ENCODE measurements at places on chromosomes 5 and 9.

DNA sequence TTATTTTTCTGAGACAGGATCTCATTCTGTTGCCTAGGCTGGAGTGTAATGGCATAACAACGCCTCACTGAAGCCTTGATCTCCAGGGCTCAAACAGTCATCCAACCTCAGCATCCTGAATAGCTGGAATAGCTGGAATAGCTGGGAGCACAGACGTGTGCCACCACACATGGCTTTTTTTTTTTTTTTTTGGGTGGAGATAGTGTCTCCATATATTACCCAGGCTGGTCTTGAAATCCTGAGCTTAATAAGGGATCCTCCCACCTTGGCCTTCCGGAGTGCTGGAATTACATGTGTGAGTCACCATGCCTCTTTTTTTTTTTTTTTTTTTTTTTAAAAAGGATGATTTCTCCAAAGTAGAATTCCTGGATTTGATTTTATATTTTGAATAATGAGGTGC lies 60.7 kb downstream of the NSD1 start:
- no peak overlapping the region for H3K27ac ChIP-seq
- no peak overlapping the region for H3K4me3 ChIP-seq
- peaks cover 50% of the 10 kb centered on the region for H3K36me3 ChIP-seq
- no peaks in the 10 kb centered on the region for H3K4me1 ChIP-seq
- DNase-seq, result no peak

DNA sequence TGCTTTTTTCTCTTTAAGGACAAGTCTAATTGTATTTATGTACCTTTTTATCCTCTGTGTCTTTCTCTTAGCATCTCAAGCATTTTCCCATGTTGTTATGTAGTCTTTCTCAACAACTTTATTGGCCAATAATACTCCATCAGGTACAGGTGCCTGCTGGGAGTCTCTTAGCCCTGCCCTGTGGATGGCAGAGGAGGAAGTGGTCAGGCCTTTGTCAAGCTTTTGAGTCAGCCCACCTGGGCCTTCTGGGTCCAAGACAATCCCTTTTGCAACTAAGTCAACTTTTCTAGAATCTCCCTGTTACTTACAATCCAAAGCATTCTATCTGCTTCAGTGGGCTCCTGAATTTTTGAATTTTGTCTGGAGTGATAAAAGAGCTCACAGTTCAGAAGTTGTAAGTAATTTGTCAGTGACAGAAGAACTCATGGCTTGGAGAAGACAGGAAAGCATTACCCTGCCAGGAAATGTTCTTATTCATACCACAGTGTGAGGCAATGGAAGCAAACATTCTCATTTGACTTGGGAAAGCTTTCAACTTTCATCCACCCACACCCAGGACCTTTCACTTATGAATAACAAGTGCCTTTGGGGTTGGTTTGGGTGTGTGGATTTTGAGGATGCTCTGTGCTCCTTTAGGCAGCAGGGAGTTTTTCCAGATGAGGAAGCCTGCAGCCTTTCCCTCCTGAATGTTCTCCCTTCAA lies 200.0 kb upstream of the S1PR3 start:
- H3K36me3 ChIP-seq, result no peaks in the 10 kb centered on the region
- H3K27me3 ChIP-seq, result no peaks in the 10 kb centered on the region
- H3K4me1 ChIP-seq, result no peaks in the 10 kb centered on the region
- no peak for DNase-seq
- no peak overlapping the region for H3K27ac ChIP-seq

DNA sequence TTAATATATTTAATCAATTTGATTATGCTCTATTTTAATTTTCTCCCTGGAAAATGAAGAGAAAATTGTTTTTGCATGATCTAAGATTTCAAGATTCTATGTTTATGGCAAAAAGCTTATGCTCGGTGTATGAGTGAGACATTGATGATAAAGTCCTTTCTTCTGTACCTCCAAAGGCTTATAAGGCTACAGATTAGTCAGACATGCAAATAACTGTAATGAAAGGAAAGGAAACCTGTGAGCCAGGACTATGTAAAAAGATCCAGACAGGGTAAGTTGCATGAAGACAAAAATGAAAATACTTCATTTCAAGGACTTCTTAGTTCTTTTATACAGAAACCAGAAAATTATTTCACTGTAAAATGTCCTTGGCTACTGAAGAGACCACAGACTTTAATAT lies 52.2 kb upstream of the EDIL3 start:
- H3K4me3 ChIP-seq, result no peak overlapping the region
- H3K4me1 ChIP-seq, result peaks cover 4% of the 10 kb centered on the region
- H3K27ac ChIP-seq, result no peak overlapping the region
- DNase-seq, result no peak
- no peaks in the 10 kb centered on the region for H3K27me3 ChIP-seq
- H3K36me3 ChIP-seq, result no peaks in the 10 kb centered on the region

DNA sequence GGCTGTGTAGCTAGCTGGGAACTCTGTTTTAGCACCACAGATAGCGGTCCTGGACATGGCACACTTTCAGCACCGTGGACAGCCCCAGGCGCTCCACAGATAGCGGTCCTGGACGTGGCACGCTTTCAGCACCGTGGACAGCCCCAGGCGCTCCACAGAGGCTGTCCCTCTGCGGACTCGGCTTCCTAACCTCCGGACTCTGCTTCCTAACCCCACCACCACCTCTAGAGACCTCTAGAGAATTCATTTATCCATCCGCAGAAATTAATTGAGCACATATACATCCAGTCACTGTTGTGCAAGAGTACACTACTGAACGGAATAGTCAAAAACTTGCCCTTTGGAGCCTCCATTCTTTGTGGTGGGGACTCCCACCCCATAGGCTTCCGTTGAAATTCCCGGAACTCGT lies 27.4 kb downstream of the UNC5A start:
- no peaks in the 10 kb centered on the region for H3K36me3 ChIP-seq
- H3K4me3 ChIP-seq, result no peak overlapping the region
- H3K27ac ChIP-seq, result no peak overlapping the region

DNA sequence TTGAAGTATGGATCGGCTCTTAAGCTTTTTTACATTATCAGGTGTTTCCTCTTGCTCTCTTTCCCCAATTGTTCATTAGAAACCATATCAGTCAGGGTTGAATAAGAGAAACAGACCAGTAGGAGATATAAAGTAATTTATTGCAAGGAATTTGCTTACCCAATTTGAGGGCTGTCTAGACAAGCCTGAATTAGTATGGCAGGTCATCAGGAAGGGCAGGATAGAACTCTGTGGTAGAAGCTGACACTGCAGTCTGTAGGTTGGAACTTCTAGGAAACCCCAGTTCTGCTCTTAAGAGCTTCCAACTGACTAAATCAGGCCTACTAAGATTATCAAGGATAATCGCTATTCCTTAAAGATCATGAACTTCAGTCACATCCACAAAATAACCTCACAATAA lies 24.3 kb downstream of the ISOC1 start:
- no peak for DNase-seq
- H3K27me3 ChIP-seq, result no peaks in the 10 kb centered on the region
- no peak overlapping the region for H3K4me3 ChIP-seq
- H3K36me3 ChIP-seq, result no peaks in the 10 kb centered on the region

DNA sequence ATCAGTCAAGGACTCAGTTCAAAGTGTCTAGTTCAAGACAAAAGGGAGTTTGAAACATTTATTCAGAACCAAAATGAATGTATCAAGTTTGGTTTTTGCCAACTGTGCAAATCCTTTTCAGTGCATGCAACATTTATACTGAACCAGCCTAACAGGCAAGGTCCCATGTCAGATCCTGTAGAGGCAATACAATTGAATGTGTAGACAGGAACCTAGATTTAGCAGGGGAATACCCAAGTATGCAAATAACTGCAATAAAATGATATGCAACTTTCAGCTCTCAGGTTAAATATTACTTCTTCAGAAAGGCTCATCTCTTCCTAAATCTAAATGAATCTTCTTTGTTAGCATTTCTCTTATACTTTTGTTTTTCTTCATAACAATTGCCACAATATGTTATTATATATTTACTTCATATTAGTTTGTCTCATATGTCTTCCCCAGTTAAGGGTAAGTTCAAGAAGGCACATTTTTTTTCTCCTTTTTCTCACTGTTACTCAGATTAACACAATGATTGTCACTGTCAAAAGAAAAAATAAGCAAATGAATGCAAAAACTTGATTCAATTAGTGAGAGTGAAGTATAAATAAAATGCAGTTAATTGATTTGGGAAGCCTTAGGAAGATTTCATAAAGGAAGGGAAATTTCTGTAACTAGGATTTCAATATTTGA lies 163.9 kb upstream of the RASA1 start:
- H3K27me3 ChIP-seq, result no peaks in the 10 kb centered on the region
- DNase-seq, result no peak
- no peaks in the 10 kb centered on the region for H3K36me3 ChIP-seq
- H3K27ac ChIP-seq, result no peak overlapping the region

DNA sequence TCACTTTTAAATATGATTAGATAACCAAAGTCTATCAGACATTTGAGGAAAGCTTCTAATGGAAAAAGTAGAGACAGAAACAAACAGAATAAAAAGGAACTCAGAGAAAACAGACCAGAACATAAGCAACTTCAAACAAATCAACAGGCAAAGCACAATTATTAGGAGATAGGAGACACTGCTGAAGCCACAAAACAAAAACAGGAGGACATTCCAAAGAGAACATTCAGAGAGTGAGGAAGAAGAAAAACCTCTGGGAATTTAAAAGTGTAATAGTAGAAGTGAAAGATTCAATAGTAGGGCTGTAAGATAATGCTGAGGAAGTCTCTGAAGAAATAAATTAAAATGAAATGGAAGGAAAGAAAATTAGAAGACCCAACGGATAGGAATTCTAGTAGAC lies 83.2 kb upstream of the TBCA start:
- no peak overlapping the region for H3K4me3 ChIP-seq
- H3K36me3 ChIP-seq, result no peaks in the 10 kb centered on the region
- peaks cover 79% of the 10 kb centered on the region for H3K27me3 ChIP-seq
- H3K4me1 ChIP-seq, result peaks cover 7% of the 10 kb centered on the region
- H3K27ac ChIP-seq, result no peak overlapping the region

- no peaks in the 10 kb centered on the region for H3K36me3 ChIP-seq
- DNase-seq, result no peak
- no peak overlapping the region for H3K4me3 ChIP-seq
- H3K27ac ChIP-seq, result no peak overlapping the region
- H3K27me3 ChIP-seq, result no peaks in the 10 kb centered on the region
Measured at GRCh38 chr9:15572200-15572770, 19.4 kb downstream of the CCDC171 start.

DNA sequence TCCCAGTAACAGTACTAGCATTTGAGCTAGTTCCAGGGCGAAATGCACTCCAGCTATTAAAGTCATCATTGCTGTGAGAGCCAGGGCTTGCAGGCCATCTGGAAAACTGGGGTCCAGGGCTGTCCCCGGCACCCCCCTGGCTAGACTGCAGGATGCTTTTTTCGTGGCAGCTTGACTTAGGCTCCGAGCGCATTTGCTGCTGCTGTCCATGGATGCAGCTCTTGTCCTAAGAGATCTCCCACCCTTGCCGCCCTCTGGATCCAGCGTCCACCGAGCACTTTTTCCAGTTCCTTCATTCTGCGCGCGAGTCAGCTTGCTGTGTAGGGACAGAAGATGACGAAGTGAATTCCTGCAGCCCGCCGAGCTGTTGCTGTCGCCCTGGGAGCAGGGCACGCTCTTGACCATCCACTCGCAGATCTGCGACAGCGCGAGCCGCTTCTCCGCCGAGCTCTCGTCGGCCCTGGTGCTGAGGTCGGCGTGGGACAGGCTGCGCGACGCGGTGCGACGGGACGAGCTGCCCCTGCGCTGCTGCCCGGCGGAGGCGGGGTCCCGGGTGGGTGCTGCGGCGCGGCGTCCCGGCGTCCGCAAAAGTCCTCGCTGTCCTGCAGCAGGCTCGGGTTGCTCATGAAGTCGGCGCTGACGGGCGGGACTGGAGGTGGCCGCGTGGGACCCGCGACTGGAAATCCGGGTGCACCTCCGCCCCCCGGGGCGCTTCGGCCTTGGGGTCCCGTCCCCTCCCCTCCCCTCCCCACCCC lies 30.7 kb downstream of the OR2V1 start:
- H3K27ac ChIP-seq, result no peak overlapping the region
- peaks cover 18% of the 10 kb centered on the region for H3K4me1 ChIP-seq

- no peaks in the 10 kb centered on the region for H3K27me3 ChIP-seq
- H3K27ac ChIP-seq, result no peak overlapping the region
- no peak overlapping the region for H3K4me3 ChIP-seq
- H3K4me1 ChIP-seq, result peaks cover 11% of the 10 kb centered on the region
- no peaks in the 10 kb centered on the region for H3K36me3 ChIP-seq
Measured at GRCh38 chr9:73073337-73074175, 78.1 kb upstream of the ANXA1 start.

DNA sequence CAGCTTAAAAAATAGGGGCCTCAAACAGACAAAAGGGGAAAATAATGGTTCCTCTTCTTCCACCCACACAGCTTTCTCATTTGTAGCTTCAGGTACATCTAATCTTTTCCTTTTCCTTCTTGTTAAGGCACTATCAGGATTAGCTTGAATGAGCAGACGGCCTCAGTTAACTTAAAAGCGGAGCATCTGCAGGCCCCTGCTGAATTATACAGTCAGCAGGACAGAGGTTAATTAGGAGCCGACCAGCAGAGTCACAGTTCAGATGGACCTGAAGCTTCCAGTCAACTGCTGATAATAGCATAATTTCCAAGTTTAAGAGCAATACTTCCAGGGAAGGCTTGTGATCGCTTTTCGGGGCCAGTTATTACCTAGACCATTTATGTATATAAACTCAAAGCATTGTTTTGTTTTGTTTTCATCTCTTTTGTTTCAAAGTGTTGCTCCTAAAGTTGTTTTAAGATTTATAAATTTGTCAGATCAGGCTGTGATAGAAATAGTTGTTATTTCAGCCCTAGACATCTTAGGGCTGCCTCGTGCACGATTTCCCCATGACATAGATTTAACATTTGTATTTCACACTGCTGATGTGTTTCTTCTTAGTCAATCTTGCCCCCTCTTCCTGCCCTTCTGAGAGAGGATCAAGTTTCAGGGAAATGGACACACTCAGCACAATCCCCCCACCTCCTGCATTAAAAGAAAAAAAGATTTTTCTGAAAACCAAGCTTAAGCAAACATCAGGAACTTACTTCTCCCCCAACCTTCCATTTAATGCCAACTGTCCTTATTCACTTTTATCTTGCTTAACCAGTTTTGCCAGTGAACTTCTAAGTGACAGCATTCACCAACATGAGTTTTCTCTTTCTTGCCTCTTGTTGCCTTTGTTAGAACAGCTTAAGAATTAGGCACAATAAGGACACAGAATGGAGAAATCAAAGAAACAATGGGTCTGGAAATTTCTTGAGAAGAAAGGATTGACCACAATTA lies 449.8 kb downstream of the ARHGEF28 start:
- H3K4me1 ChIP-seq, result peaks cover 21% of the 10 kb centered on the region
- H3K27me3 ChIP-seq, result no peaks in the 10 kb centered on the region
- H3K36me3 ChIP-seq, result no peaks in the 10 kb centered on the region
- no peak for DNase-seq
- no peak overlapping the region for H3K27ac ChIP-seq

- no peak overlapping the region for H3K4me3 ChIP-seq
- no peaks in the 10 kb centered on the region for H3K27me3 ChIP-seq
- DNase-seq, result no peak
- H3K4me1 ChIP-seq, result no peaks in the 10 kb centered on the region
Measured at GRCh38 chr9:1522219-1522767, 472.1 kb downstream of the DMRT2 start.

GRCh38 chr9:127142291-127142690 lies 19.9 kb upstream of the ANGPTL2 start:
- H3K36me3 ChIP-seq, result no peaks in the 10 kb centered on the region
- peaks cover 16% of the 10 kb centered on the region for H3K4me1 ChIP-seq
- no peak for DNase-seq
- H3K4me3 ChIP-seq, result no peak overlapping the region
- H3K27me3 ChIP-seq, result no peaks in the 10 kb centered on the region
- no peak overlapping the region for H3K27ac ChIP-seq

All from WTC11 (cell line).